NCI-H526 treated with DMSO at 0.1 percent for 48 hours (cell line): ENCODE measurements at places on chromosomes 11 and 22.
A peak's percentile ranks its signal among the peaks of the same experiment; 100 is the strongest.

DNA sequence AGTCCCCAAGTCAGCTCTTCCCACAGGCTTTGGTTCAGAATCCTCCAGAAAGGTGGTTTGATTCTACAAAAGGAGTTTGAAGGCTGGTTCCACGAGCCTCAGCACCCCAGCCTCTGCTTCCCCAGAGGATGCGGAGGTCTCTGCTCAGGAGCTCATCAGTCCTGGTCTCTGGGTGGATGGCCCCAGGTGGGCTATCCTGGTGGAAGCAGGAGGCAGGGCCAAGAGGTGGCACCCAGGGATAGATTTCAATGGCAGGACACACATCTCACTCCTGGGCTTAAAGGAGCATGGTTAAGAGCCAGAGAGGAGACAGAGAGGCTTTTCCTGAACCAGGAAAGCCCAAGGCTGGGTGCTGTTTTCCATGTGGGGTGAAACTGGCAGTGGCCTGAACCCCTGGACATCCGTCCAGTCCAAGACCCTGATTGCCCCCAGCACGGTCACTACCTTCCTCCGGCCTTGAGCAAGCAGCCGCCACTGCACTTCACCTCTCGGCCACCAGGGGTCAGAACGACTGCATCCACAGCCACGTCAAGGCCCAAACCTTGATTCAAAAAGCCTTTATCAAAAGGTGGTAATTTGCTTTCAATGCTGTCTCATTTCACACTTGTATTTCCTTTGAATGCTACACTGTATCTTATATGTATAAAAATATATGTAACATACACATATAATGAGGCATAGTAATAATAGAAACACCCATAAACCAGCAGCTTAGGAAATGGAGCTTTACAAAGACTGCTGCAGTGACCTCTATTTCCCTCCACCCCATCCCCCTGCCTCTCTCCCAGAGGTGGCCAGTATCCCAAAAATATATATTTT is 19.3 kb upstream of the FXYD2 start:
- peak; percentile 75 for DNase-seq

DNA sequence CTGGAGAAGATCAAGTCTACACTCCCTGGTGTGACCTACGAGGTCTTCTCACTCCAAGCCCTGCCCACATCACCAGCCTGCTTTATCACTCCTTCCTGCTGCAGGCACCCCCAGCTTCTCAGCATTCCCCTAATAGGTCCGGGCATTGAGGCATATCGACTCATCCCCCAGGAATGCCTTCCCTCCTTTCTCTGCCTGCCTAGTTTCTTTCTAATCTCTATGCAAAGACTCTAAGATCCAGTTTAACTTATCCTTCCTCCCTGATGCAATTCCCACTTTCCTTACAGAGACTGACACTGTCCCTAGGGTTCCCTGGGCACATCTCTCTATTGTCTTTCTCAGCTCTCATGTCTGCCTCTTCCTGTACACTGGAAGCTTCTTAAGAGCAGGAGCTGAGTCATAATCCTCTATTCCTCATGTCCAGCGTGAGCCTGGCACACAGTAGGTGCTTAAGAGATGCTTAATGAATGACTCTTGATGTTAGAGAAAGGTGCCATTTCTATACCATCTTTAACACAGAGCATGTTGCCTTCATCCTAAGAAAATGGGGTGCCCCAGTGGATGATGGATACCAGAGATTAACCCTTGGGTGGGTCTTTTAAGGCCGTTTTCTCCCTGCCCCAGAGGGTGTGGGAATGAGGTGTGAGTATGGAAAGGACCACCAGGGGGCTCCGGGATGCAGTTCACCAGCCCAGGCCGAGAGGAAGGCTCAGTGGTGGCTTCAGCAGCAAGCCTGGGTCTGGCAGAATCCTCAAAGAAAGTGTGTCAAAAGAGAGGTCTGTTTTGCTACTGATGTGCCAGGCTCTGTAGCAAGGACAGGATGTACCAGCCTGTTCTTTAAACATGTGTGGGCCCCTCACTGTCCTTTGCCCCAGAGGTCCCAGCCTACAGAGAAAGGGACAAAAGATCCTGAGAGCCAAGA is 34.7 kb downstream of the PARVA start:
- peak; percentile 4 for DNase-seq

GRCh38 chr11:77442394-77443053 is 31.4 kb downstream of the PAK1 start:
- no peak for DNase-seq

- no peak for DNase-seq
These were observed 55.9 kb downstream of the BMAL1 start for GRCh38 chr11:13333456-13333957.

- no peak for DNase-seq
These were observed 34.7 kb downstream of the CHRDL2 start for GRCh38 chr11:74696500-74696899.

DNA sequence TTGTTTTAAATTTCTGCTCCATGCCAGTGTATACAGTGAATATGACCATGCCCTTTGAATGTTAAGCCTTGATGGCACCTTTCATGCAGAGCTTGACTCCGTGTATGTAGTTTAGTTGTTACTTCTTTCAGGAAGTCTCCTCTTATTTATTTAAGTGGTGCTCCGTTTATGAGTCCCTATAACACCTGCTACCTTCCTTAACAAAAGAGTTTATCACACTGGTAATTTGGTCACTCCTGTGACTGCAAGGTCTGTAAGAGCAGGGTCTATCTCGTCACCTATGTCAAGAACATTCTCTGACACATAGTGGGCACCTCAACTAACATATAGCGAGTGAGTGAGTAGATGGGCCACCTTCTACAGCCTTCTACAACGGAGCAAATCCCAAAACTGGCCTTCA is 152.5 kb downstream of the CCDC34 start:
- DNase-seq = no peak

DNA sequence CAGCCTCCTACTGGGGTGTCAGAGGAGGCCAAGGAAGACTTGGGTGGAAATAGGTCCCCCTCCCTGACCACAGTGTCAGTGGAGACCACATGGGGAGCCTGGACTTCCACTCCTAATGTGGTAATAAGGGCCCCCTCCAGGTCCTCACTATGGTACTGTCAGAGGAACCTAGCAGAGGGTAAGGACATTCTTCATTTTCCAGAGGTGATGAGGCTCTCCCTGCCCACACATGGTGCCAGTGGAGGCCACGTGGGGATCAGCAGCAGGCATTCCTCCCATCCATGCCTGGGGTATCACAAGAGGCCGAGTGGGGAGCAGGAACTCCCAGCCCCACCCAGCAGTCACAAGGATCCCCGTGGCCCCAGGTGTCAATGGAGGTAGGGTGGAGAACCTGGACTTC is 6.5 kb upstream of the CLDN5 start:
- no peak for DNase-seq

- DNase-seq = peak; percentile 44
These were observed 17.9 kb downstream of the ART5 start for GRCh38 chr11:3623767-3624458.

DNA sequence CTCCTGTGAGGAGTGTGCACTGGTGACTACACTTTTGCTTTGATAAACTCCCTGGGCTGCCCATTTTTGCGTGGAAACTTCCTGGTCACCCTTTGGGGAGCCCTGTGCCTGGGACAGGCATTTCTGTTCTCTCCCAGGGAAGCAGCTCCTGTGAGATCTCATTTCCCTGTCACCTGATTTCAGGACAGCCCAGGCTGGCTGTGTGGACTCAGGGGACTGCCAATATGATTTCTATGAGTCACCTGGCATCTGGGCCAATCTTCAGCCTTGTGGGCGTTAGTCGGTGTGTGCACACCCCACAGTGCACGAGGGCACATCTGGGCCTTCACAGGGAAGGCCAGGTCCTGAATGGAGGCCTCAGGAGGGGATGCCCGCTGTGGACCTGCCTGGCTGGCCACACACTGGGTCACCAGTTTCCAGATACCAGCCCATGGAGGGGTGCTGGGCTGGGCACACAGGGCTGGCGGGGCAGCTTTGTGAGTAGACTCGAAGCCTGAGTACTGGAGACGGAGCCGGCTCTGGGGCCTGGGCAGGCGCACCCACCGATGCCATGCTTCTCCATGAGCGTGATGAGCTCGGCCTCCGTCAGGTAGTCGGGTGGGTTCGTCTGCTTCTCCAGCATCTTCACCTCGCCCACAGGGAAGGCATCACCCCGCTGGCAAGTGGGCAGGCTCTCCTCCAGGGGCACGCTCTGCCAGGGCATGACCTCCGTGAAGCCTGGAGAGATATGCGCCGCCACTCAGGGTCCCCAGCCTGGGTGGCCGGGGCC is 9.4 kb upstream of the PPM1F start:
- DNase-seq = no peak

GRCh38 chr11:123258877-123259276 is 63.8 kb upstream of the CLMP start:
- no peak for DNase-seq

GRCh38 chr11:13577881-13578280 is 82.1 kb upstream of the PTH start:
- no peak for DNase-seq

DNA sequence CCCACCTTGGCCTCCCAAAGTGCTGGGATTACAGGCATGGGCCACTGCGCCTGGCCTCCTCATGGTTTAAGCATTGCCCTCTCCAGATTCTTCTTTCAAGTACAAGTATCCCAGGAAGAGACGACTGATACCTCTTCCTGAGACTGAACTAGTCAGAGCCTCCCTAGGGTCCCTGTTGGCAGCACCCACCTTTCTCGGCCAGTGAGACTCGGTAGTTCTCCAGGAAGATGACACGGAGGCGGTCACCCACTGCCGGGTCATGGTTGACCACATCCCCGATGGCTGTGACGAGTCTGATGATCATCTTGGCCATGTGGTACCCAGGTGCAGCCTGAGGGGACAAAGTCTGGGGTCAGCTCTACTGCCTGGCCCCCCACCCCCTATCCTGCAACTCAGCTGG is 7.2 kb upstream of the RASGRP2 start:
- no peak for DNase-seq

DNA sequence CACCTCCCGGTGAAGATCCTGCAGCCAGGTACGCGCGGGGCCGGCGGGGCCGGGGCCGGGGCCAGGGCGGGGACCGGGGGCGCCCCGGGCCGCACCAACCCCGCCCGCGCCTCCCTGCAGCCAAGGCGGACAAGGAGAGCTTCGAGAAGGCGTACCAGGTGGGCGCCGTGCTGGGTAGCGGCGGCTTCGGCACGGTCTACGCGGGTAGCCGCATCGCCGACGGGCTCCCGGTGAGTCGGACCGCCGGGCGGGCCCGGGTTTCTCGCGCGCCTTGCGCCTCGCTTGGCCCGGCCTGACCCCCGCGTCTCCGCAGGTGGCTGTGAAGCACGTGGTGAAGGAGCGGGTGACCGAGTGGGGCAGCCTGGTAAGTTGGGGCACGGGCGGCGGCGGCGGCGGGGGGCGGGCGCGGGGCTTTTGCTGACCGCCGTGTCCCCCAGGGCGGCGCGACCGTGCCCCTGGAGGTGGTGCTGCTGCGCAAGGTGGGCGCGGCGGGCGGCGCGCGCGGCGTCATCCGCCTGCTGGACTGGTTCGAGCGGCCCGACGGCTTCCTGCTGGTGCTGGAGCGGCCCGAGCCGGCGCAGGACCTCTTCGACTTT is 531 bp downstream of the PIM3 start:
- DNase-seq = no peak

- DNase-seq = no peak
These were observed 264.6 kb upstream of the PLET1 start for GRCh38 chr11:112525270-112525669.

DNA sequence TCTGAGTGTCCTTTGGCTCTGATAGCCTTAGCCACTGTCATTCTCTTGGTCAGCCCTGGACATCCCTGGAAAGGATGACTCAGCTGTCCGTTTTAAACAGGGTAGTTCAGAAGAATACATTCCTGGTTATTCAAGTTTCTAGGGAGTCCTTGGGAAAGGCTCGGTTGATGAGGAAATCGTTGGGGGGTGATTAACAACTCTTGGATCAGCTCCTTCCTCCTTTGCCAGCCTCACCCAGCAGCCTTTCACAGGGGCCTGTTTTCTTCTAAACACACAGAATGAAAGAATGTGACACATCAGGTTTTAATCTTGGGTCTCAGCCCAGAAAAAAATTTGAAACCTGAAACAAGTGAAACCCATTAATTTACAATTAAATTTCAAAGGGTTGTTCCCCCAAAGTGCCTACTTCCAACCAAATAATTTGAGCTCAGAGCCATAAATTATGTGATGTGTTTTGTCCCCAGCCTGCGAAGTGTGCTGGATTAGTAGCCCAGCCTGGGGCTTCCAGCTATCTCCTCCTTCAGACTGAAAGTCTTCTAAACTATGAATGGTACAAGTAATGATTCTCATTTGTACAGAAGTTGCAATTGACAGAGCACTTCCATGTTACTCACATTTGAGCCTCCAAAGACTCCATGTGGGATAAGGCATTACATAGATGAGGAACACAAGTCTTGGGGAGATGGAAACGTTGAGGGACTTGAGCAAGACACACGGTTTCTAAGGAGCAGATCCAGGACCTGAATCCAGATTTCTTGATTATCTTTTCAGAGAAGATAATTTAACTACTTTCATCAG is 19.3 kb upstream of the MRGPRX2 start:
- DNase-seq = no peak

GRCh38 chr11:117179048-117179999 is 781 bp downstream of the SIDT2 start:
- peak; percentile 45 for DNase-seq

DNA sequence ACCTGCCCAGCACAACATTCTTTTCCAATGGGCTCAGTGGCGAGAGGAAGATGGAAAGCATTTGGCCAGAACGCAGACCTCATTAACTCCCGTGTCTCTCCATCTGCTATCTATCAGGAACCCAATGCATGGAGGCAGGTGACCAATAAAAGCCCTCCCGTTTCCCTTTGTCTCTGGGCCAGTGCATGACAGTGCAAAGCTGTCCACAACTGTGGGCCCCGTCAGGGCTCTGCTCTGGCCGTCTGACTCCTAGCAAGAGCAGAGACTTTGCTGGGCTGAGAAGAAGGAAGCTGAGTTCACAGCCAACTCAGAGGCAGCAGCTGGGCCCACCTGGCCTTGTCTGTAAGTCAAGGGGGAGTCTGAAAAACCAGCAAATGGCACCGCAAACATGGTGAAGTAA is 177.8 kb downstream of the TENM4 start:
- no peak for DNase-seq

DNA sequence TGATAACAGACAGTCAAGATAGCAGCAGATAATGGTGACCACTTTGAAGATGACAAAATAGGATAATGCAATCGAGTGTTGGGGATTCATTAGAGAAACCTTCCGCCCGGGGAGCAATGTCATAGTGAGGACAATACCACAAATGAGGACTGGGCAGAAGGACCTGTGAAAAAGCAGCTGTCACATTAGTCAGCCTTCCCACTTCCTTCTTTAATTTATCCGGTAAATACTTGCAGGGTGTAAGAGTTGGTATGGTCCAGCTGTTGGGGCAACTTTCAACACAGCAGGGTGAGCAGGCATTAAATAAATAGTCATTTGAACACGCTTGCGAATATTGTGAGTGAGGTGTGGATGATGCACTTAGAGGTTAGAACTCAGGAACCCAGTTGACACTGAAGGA is 132.5 kb upstream of the KIRREL3 start:
- DNase-seq = no peak
